Caco-2 (cell line): ENCODE measurements at places on chromosomes 1 and 21. TPM values are rescaled to one million over a fixed set of nuclear protein-coding genes. Genes with fewer than 3 reads are reported as not detected.
A peak's percentile ranks its signal among the peaks of the same experiment; 100 is the strongest.

DNA sequence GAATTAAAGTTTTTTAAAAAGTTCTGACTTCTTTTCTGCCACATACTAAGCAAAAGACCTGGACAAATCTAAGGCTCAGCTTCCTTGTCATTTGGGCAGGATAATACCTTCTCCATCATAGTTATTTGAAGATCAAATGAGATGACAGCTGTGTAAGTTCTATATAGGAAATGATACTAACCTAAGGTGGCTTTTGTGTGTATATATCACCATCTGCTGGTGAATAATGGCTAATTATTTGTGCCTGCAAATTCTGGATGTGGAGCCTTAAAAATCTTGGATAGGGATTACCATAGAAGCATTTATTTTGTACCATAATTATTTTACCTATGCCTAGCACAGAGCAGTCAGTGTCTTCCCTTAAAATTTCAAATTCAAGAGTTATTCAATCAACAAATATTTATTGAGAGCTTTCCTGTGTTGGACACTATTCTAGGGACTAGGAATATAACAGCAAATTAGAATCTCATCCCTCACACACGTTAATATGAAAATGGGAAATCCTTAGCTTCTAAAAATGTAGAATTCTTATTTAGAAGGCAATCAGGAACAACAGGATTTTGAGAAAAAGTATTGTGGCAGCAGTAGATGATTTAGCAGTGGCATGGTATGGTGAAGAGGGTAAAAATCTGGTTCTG lies 89.8 kb downstream of the TMEM200B start:
- H3K27me3 ChIP-seq: no peaks in the 10 kb centered on the region
- no peak overlapping the region for H3K27ac ChIP-seq
- no peaks in the 10 kb centered on the region for H3K4me1 ChIP-seq
- H3K36me3 ChIP-seq: no peaks in the 10 kb centered on the region

DNA sequence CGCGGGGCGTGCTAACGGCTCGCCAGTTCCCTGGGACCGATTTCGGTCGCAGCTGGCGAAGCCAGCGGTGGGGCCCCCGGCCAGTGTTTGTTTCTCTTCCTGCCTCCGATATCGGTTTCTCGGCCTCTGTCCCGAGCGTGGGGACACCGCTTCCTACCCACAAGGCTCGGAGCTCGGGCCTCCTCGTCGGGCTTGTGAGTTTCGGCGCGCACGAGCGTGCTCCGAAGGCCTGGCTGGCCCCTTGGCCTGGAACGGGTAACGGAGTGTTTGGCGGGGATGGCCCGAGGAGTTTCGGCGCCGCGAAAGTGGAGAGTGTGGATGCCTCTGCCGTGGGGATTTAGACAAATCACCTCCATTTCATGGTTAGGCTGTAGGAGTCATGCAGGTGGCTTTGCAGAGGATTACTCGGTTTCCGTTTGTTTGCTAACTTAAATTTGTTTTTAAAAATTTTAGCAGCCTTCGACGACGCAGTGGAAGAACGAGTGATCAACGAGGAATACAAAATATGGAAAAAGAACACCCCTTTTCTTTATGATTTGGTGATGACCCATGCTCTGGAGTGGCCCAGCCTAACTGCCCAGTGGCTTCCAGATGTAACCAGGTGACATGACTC lies 559 bp downstream of the RBBP4 start:
- no peaks in the 10 kb centered on the region; the same call in 1 of the 2 replicates for H3K36me3 ChIP-seq
- H3K27ac ChIP-seq: peak overlapping the region; percentile 92
- H3K4me3 ChIP-seq: peak overlapping the region; percentile 80
- no peaks in the 10 kb centered on the region for H3K27me3 ChIP-seq

DNA sequence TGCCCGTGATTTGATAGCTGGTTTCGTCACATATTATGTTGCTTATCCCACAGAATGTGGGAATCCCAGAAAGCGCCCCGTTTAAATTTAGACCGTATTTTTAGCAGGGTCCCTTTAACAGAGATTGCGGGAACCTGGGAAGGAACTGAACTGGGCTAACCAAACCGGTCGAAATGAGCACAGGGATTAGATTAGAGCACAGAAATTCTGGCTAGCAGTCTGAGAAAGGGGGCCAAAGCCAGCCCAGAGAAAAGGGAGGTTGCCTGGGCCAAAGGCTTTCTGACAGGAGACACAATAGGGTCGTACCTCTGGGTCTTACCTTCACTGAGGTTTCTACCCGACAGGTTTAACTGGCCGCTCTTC lies 327 bp downstream of the LRRC40 start:
- peak overlapping the region; percentile 96 for H3K27ac ChIP-seq
- H3K27me3 ChIP-seq: no peaks in the 10 kb centered on the region
- DNase-seq: no peak
- H3K4me3 ChIP-seq: peak overlapping the region; percentile 70
- no peaks in the 10 kb centered on the region for H3K36me3 ChIP-seq

DNA sequence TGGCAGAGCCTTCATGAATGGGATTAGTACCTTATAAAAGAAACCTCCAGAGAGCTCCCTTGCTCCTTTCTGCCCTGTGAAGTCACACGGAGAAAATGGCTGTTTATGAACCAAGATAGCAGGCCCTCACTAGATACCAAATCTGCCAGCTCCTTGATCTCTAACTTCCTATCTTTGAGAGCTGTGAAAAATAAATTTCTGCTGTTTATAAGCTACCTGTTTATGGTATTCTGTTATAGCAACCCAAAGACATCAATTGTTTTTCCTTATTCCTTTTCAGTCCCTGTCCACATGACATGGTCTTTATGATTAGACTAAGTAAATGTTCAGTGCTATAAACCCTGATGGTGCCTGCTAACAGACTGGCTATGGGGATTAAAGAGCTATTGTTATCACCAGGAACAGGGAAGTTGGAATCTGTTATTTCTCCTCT lies 9.7 kb upstream of the STIL start:
- no peaks in the 10 kb centered on the region for H3K27me3 ChIP-seq
- no peak overlapping the region for H3K4me3 ChIP-seq
- H3K4me1 ChIP-seq: peaks cover 12% of the 10 kb centered on the region; the same call in 1 of the 2 replicates
- H3K27ac ChIP-seq: peak overlapping the region; percentile 50
- H3K36me3 ChIP-seq: no peaks in the 10 kb centered on the region
- peak; percentile 16 for DNase-seq

GRCh38 chr1:76390456-76390855 lies 315.9 kb downstream of the ST6GALNAC3 start:
- no peak overlapping the region for H3K27ac ChIP-seq
- H3K36me3 ChIP-seq: no peaks in the 10 kb centered on the region
- H3K27me3 ChIP-seq: no peaks in the 10 kb centered on the region
- no peaks in the 10 kb centered on the region for H3K4me1 ChIP-seq
- no peak for DNase-seq
- no peak overlapping the region for H3K4me3 ChIP-seq

GRCh38 chr21:35048183-35048601 lies 910 bp downstream of the RUNX1 start:
- H3K4me1 ChIP-seq: peaks cover 14% of the 10 kb centered on the region; the same call in 1 of the 2 replicates
- H3K27me3 ChIP-seq: no peaks in the 10 kb centered on the region
- H3K36me3 ChIP-seq: no peaks in the 10 kb centered on the region

- no peaks in the 10 kb centered on the region for H3K36me3 ChIP-seq
- no peak overlapping the region for H3K27ac ChIP-seq
- no peaks in the 10 kb centered on the region for H3K4me1 ChIP-seq
- H3K4me3 ChIP-seq: no peak overlapping the region
Measured at GRCh38 chr1:196115646-196116045, 492.6 kb downstream of the KCNT2 start.

DNA sequence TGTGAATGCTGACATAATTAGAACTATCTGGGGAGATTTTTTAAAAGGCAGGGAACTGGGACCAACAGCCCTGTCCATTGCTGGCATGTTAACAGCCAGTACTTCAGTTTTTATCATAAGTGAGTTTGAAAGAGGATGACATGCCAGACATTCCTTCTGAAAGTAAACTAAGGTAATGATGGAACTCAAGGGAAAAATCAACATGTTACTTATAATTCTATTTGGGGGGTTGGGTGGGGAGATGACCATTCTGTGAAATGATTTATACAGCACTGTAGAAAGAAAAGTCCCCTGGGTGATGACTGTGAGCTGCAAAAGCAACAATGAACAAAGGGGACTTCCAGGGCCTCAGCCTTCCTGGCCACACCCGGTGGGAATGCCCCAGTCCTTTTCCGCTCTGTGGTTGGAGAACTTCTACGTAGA lies 5.4 kb upstream of the LAMC2 start:
- no peaks in the 10 kb centered on the region for H3K27me3 ChIP-seq
- DNase-seq: peak; percentile 53
- no peak overlapping the region for H3K4me3 ChIP-seq
- peaks cover 56% of the 10 kb centered on the region for H3K4me1 ChIP-seq
- no peaks in the 10 kb centered on the region for H3K36me3 ChIP-seq

DNA sequence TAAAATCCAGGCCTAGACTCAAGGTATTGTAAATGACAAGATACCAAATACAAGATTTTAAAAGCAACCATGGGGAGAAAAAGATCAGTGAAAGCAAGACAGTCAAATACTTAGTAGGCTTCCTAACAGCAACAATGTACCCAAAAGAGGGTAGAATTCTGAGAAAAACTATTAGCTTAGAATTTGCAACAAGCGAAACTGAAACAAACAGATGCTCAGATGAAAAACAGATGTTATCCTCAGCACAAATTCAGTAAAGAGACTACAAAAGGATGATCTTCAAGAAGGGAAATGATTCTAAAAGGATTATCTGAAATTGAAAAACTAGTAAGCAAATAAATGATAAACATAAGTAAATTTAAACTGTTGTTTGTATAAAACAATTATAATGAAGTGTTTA lies 40.0 kb downstream of the PDC start:
- no peak for DNase-seq
- no peaks in the 10 kb centered on the region for H3K27me3 ChIP-seq
- H3K4me1 ChIP-seq: no peaks in the 10 kb centered on the region

- H3K4me3 ChIP-seq: no peak overlapping the region
- H3K4me1 ChIP-seq: no peaks in the 10 kb centered on the region
- DNase-seq: no peak
Measured at GRCh38 chr1:50703240-50703639, 256.8 kb downstream of the FAF1 start.

DNA sequence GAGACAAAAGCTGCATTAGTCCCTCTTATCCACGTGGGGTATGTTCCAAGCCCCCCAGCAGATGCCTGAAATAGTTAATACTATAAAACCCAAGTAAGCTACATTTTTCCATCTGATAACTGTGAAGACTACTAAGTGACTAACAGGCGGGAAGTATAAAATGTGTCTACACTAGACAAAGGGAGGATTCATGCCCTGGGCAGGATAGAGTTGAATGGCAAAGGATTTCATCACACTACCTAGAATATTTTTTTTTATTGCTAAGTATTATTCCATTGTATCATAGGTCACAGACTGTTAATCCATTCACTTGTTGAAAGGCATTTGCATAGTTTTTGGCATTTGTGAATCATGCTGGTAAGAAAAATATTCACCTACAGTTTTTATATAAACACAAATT lies 26.4 kb upstream of the CFHR4 start:
- H3K27ac ChIP-seq: no peak overlapping the region
- DNase-seq: no peak
- no peaks in the 10 kb centered on the region for H3K36me3 ChIP-seq

Gene TNFRSF8
- total RNA-seq: not detected in 2 replicates

Gene NECTIN4
- 0.20 and 0.74 TPM in 2 replicates for total RNA-seq

Gene PDZK1IP1
- total RNA-seq: 3.8 and 6.1 TPM in 2 replicates

Gene KLF18
- total RNA-seq: not detected in 2 replicates

Gene PLEKHN1
- 3.1 and 4.0 TPM in 2 replicates for total RNA-seq
